ENCODE measurements at places on chromosomes 16 and 17. TPM values are rescaled to one million over a fixed set of nuclear protein-coding genes. Genes with fewer than 3 reads are reported as not detected.

FOXC2 gene
- total RNA-seq, result not detected

CCDC102A gene
- 5.7 TPM for total RNA-seq

SDK2 gene
- total RNA-seq, result 0.44 TPM

LCMT1 gene
- 39.1 TPM for total RNA-seq

RSAD1 gene
- total RNA-seq, result 53.4 TPM

CD300E gene
- not detected for total RNA-seq

MYOCD gene
- not detected for total RNA-seq

CTRB2 gene
- not detected for total RNA-seq

TPSD1 gene
- total RNA-seq, result not detected

TMEM186 gene
- 16.9 TPM for total RNA-seq

GIT1 gene
- total RNA-seq, result 87.5 TPM

SNX20 gene
- total RNA-seq, result 34.3 TPM

TBC1D3 gene
- not detected for total RNA-seq

PDILT gene
- total RNA-seq, result not detected

CNTNAP4 gene
- not detected for total RNA-seq

UNC45B gene
- total RNA-seq, result not detected

NUP93 gene
- 150 TPM for total RNA-seq

KRTAP16-1 gene
- total RNA-seq, result not detected

LPCAT2 gene
- total RNA-seq, result 1.5 TPM

MPV17L gene
- total RNA-seq, result 0.34 TPM

GFER gene
- total RNA-seq, result 46.2 TPM

COQ7 gene
- 17.3 TPM for total RNA-seq

PSMC3IP gene
- 27.6 TPM for total RNA-seq

SPAG5 gene
- total RNA-seq, result 83.1 TPM

SMIM22 gene
- total RNA-seq, result not detected

JPT2 gene
- 106 TPM for total RNA-seq

SEZ6 gene
- total RNA-seq, result not detected

PSMD11 gene
- 190 TPM for total RNA-seq

PLCG2 gene
- total RNA-seq, result 13.7 TPM

PRSS33 gene
- not detected for total RNA-seq

MT4 gene
- total RNA-seq, result not detected

CLTC gene
- total RNA-seq, result 176 TPM

LGALS9B gene
- not detected for total RNA-seq

MRPL38 gene
- total RNA-seq, result 160 TPM

SMPD3 gene
- 0.61 TPM for total RNA-seq

SCGB1C2 gene
- not detected for total RNA-seq

ZP2 gene
- not detected for total RNA-seq

MYH10 gene
- total RNA-seq, result 15.3 TPM

PRR35 gene
- not detected for total RNA-seq

CSH1 gene
- not detected for total RNA-seq

JUP gene
- 0.12 TPM for total RNA-seq

SCARF1 gene
- 7.3 TPM for total RNA-seq

TEX19 gene
- not detected for total RNA-seq

SOST gene
- total RNA-seq, result not detected

FOXF1 gene
- total RNA-seq, result not detected

CNP gene
- total RNA-seq, result 89.1 TPM

CES1 gene
- total RNA-seq, result not detected

PRMT7 gene
- 80.6 TPM for total RNA-seq

MYCBPAP gene
- total RNA-seq, result 2.6 TPM

SPN gene
- total RNA-seq, result 191 TPM

Measured in activated T-helper 1 cell treated with anti-CD3 and anti-CD28 coated beads, Interleukin-12 subunit alpha, Interleukin-12 subunit beta, Interleukin-2, Interleukin-4 antibody, amounts not matched to agents 30 ng/mL and 10 ng/mL and 1 ng/mL, durations not matched to agents 14 hours and 24 hours and 36 hours (primary cell).